Erythroblast (primary cell): ENCODE measurements at places on chromosomes 4 and X.

DNA sequence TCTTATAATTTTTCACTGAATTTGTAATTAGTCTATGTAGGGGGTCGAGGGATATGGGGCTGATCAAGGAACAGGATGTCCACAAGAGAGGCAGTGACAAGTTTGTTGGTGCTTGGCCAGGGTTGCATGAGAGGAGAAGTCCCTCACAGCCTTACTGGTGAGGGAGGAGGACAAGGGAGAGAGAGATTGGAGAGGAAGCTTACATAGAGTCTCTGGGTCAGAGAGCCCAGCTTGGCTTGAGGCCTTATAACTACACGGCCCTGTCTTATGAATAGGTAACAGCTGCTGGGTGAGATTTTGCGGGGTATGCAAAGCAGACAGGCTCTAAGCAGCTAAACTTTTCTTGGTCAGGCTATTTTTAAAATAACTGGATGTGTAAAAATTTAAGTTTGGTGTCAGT, 37.9 kb upstream of the OTUD4 start:
- no peak for DNase-seq

GRCh38 chrX:37785569-37785968, 5.7 kb downstream of the CYBB start:
- no peak for DNase-seq

GRCh38 chr4:6969826-6970800, 60.5 kb downstream of the TBC1D14 start:
- DNase-seq, result no peak

- DNase-seq, result no peak
Measured at GRCh38 chr4:112908511-112908910, 140.9 kb upstream of the ANK2 start.

GRCh38 chr4:103010804-103011203, 8.7 kb downstream of the SLC9B1 start:
- DNase-seq, result peak; percentile 14

DNA sequence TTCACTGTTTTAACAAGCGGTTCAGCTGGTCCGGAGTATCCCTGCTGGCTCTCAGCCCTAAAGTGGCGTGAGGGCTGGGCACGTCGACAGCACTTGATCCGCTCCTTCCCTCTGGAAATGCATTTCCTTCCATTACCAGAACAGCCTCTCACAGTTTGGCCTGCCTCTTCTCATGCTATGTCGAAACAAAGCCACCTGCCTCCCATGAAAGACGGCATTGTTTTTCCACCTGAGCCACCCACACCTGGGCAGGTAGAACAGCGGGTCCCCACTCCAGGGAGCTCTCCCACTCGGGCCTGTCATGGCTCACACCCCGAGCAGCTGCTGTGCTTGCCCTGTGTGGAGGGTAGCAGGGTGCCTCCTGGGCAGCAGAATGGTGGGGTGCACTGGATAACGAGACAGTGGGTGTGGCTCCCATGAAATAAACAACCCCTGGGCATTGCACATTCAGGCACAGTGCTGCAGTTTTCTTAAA, 86.2 kb downstream of the FHDC1 start:
- peak; percentile 18 for DNase-seq

- no peak for DNase-seq
Measured at GRCh38 chr4:16818005-16818404, 80.4 kb downstream of the LDB2 start.

- no peak for DNase-seq
Measured at GRCh38 chr4:115259642-115260041, 146.2 kb upstream of the NDST4 start.

GRCh38 chrX:627510-627981, 3.0 kb upstream of the SHOX start:
- DNase-seq, result no peak

- no peak for DNase-seq
Measured at GRCh38 chr4:101782546-101782945, 8.0 kb upstream of the BANK1 start.

DNA sequence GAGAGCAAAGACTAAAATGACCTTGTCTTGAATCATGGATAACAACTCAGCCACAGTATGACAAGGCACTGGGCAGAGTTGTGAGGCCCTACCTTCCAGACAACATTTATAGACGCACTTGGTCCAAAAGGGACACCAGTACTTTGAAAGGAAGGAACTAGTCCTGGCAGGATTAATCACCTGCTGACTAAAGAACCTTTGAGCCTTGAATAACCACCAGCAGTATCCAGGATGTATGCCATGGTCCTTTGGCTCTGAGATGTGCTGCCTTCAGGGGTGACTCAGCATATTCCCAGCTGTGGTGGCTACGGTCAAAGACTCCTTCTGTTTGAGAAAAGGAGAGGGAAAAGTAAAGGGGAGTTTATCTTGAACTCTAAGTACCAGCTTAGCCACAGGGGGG, 118.1 kb upstream of the PRR32 start:
- no peak for DNase-seq

GRCh38 chr4:119725688-119726330, 97.2 kb upstream of the PDE5A start:
- no peak for DNase-seq

DNA sequence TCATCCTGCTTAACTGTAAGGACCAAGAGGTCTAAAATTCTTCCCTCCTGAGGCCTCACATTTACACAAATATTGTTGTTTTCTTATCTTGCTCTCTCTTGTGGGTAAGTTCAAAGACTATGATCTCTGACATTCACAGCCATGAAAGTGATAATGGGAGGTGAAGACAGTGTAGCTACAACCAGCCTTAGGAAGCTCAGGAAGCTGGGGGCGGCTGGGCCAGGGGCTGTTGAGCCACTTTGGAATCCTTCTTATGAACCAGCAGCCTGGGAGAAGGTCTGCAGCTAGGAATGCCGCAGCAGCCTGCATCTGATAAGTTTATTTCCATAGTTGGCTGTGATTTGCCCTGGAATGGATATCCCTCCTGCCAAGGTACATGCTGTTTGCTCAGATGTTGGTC, 316.2 kb downstream of the STIM2 start:
- no peak for DNase-seq

GRCh38 chrX:120769576-120770341, 105.9 kb downstream of the CT47B1 start:
- DNase-seq, result peak; percentile 8

- no peak for DNase-seq
Measured at GRCh38 chrX:122004127-122004526, 956.7 kb downstream of the GLUD2 start.

- DNase-seq, result no peak
Measured at GRCh38 chrX:953879-954482, 258.5 kb downstream of the CRLF2 start.

- DNase-seq, result no peak
Measured at GRCh38 chr4:89279385-89279784, 28.2 kb downstream of the GPRIN3 start.

DNA sequence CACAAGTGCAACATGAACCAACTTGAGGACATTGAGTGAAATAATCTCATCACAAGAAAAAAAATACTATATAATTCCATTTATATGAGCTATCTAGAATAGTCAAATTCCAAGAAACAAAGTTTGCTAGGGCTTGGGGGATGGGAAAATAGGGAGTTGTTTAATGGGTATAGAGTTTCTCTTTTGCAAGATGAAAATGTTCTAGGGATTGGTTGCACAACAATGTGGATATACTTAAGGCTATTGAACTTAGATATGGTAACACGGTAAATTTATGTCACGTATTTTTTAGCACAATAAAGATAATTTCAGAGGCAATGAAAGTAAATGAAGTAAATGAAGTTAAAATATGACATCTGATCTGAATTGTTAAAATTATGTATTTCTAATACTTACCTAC, 7.9 kb downstream of the MFSD8 start:
- DNase-seq, result no peak

- DNase-seq, result no peak
Measured at GRCh38 chr4:108729731-108730130, 33.1 kb downstream of the ETNPPL start.

- no peak for DNase-seq
Measured at GRCh38 chr4:157358439-157358838, 137.9 kb downstream of the GRIA2 start.

DNA sequence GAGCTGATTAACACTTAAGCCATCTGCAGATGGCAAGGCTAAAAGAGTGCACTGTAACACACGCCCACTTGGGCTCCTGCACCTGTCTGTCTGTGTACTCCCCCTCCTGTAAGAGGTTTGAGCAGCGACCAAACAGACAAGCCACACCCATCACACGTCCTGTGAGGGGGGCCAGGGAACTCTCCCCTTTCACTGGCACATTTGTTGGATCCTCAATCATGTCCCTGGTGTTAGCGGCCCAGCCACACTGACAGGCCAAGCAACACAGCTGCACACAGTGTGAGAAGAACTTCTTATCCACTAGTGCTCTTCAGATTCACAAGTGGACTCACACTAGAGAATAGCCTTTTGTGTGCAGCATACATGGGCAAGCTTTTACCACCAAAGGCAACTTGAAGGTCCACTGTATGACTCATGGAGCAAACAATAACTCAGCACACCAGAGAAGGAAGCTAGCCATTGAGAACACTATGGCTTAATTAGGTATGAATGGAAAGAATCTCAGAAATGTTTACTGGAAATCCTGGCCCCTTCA, 29.1 kb upstream of the UTP14A start:
- DNase-seq, result no peak

- no peak for DNase-seq
Measured at GRCh38 chr4:23890369-23891063, 669 bp upstream of the PPARGC1A start.

- DNase-seq, result no peak
Measured at GRCh38 chr4:33518856-33519255, 2725.5 kb downstream of the ARAP2 start.

DNA sequence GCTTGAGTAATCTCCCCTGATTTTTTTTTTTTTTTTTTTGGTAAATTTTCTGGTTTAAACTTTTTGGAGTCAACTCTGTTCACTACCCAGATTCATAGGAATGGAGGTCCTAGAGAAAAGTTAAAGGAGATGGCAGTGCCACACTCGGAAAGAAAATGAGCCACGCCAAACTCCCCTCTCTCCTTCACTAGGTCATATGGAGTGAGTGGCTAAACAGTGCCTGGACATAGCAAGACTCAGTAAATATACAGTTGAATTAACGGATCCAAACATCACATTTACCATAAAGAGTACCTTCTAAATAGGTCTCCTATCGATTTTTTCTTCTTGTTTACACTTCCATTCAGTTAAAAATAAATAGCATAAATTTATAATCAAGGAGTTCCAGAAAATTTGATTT, 13.6 kb upstream of the AMTN start:
- DNase-seq, result no peak

- no peak for DNase-seq
Measured at GRCh38 chrX:43643662-43644061, 12.4 kb upstream of the MAOA start.

GRCh38 chrX:39758791-39759525, 338.8 kb downstream of the BCOR start:
- no peak for DNase-seq

DNA sequence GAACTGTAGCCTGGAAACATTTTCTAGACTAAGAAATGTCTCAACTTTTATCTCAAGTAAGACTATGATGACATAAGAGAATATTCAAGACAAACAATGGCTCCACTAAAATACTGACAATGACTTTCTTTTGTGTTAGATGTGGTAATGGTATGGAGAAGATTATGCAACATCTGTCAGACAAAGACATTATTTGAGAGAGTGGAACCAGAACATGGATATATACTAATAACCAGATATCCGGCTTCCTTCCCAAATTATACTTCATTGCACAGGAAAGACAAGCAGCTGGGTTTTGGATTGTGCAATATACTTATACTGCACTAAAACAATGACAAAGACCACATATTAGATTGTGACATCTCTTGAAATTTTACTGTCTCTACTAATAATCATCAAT, 290.8 kb upstream of the GIMD1 start:
- no peak for DNase-seq

DNA sequence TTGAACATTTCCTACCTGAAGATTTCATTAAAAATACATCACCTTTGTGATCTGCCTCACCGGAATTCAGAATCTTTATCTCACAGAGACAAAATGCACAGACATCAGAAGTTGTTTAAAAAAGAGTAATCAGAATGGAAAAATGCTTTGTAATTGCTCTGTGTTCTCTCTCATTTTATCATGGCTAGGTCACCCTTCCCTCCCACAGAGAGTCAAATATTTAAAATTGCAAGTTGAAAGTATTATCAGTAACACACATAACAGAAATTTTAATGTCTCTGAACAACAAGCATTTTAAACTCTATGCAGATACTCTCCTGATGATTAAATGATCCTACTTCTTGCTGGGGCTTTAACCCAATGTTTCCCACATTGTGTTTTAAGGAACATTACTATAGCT, 362.0 kb downstream of the CBLL2 start:
- DNase-seq, result no peak

GRCh38 chr4:24007860-24008261, 118.0 kb upstream of the PPARGC1A start:
- no peak for DNase-seq

DNA sequence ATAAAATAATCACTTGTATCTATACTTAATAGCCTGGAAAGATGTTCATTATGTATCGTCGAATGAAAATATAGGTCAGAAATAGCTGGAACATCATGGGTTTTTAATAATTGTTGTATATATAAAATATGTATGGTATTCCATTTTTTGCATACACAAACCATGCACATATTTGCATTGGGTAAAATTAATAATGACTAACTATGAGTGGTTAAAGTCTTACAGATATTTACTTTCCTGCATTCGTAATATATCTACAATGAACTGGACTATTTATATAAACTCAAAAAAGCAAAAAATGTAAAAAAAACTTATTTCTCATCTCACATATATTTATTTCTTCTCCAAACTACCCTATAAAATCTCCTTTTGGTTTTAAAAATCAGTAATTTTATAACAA, 46.0 kb downstream of the CYLC1 start:
- DNase-seq, result no peak

- no peak for DNase-seq
Measured at GRCh38 chrX:15939737-15940136, 85.1 kb upstream of the AP1S2 start.

GRCh38 chrX:101682723-101683122, 23.1 kb upstream of the ARMCX2 start:
- DNase-seq, result no peak

DNA sequence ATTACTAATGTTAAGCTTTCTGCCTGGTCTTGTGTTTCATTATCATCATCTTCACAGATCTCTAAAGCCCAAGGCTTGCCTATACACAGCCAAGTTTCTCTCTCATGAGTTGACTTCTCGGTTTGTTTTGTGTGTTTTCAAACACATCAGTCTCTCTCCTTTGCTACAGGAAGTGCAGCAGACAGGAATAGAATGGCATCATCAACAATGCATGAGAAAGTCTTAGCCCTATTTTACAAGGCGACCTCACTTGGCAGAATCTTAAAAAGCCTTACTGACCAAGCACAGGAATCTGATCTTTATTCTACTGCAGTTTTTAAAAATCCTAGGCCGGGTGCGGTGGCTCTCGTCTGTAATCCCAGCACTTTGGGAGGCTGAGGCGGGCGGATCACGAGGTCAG, 36.8 kb downstream of the CC2D2A start:
- no peak for DNase-seq
